ENCODE measurements at places on chromosomes 4 and X. TPM values are rescaled to one million over a fixed set of nuclear protein-coding genes. Genes with fewer than 3 reads are reported as not detected.
A peak's percentile ranks its signal among the peaks of the same experiment; 100 is the strongest.

Gene SNCA
- total RNA-seq = 8.7 TPM

Gene KDM6A
- total RNA-seq = 30.1 TPM

Gene MAGEC2
- total RNA-seq = not detected

Gene TMPRSS11F
- total RNA-seq = 0.46 TPM

Gene GABRE
- 46.1 TPM for total RNA-seq

Gene SLC49A3
- total RNA-seq = 2.6 TPM

Gene CXCL6
- total RNA-seq = 8.4 TPM

Gene ZNF711
- 2.2 TPM for total RNA-seq

Gene ZDHHC15
- total RNA-seq = 2.9 TPM

Gene PPP4R3C
- total RNA-seq = not detected

DNA sequence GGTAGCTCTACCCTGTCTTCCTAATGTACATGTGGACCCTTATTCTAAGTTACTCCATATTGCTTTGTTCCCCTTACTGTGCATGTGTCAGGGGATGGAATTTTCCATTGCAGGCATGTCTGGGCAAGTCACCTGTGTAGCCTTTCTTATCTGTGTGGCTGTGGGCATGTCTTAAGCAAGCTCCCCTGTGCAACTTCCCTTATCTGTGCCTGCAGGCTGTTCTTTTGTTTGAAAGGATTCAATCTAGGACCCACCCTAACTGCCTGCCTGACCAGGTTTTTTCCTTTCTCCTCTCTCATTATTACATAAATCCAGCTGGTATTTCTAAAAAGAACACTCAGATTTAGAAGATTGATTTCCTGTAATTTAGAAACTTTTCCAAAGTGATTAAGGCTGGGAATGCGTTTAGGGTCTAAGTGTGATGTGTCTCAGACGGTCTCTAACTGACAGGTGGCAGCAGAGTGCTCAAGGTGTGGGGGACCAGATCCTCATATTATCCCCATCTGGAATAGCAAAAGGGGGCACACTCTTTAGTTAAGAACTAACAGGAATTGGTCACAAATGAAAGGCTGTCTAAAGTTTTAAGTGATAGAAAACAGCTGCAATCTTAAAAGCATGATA lies 198.9 kb upstream of the PPP1R2C start:
- no peak for DNase-seq

- DNase-seq = no peak
Measured at GRCh38 chr4:78482281-78482680, 69.3 kb upstream of the ANXA3 start.

- no peak for DNase-seq
Measured at GRCh38 chrX:135327299-135327698, 18.0 kb downstream of the ETDC start.

- no peak for DNase-seq
Measured at GRCh38 chrX:49934148-49934547, 11.8 kb downstream of the CLCN5 start.

- DNase-seq = no peak
Measured at GRCh38 chr4:124640022-124640730, 72.4 kb downstream of the ANKRD50 start.

- no peak for DNase-seq
Measured at GRCh38 chrX:152907084-152907651, 9.3 kb downstream of the ZNF185 start.

- DNase-seq = no peak
Measured at GRCh38 chr4:124230268-124230667, 482.3 kb downstream of the ANKRD50 start.

DNA sequence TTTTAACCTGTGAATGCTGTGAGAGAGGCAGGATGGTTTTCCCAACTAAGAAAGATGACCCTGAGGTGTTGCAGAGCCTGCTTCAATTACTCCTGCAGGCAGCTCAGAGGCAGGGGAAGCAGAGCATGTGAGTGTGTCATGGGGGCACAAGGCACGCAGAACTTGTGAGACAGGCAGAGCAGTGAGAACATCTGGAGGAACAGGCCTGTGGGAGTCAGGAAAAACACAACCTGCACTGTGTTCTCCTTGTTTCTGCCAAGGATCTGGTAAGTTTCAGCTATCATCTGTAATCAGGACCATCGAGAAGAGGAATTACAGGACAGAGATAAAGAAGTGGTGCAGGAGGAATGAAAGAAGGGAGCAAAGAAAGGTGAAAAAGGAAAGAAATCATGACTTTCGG lies 741.8 kb upstream of the INTU start:
- no peak for DNase-seq

- DNase-seq = no peak
Measured at GRCh38 chrX:1673337-1673736, 58.5 kb downstream of the ASMT start.

- peak; percentile 40 for DNase-seq
Measured at GRCh38 chrX:136767104-136767941, 13.4 kb downstream of the ARHGEF6 start.

- DNase-seq = no peak
Measured at GRCh38 chr4:124206779-124207605, 505.5 kb downstream of the ANKRD50 start.

DNA sequence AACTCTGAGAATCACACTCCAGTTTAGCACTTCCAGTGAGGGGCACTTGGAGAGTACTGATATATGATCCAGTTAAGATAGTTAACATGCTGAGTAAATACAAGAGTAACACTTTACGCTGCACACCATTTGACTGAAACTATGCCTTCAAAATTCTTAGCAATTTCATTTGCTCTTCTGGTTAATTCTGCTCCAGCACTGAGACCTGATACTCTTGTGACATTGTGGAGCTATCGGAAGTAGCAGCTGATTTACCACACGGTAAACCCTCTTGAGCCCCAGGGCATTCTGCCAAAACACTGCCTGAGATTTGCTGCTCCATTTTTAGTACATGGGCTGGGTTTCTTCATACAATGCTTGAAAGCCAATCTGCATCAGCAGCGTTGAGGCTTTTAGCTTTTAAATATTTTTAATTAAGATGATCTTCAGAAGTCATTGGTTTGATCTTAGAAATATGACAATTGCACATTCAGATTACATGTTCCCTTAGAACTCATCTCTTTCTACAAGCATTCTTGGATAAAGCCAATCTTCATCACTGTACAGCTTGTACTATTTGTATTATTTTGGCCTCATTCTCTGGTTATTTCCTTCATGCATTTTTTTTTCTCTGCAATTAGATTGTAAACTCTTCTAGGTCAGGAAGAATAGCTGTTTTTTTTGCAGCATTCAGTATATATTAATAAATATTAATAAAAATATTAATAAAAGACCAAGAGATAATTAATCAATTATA lies 67.8 kb upstream of the ETNPPL start:
- DNase-seq = no peak

DNA sequence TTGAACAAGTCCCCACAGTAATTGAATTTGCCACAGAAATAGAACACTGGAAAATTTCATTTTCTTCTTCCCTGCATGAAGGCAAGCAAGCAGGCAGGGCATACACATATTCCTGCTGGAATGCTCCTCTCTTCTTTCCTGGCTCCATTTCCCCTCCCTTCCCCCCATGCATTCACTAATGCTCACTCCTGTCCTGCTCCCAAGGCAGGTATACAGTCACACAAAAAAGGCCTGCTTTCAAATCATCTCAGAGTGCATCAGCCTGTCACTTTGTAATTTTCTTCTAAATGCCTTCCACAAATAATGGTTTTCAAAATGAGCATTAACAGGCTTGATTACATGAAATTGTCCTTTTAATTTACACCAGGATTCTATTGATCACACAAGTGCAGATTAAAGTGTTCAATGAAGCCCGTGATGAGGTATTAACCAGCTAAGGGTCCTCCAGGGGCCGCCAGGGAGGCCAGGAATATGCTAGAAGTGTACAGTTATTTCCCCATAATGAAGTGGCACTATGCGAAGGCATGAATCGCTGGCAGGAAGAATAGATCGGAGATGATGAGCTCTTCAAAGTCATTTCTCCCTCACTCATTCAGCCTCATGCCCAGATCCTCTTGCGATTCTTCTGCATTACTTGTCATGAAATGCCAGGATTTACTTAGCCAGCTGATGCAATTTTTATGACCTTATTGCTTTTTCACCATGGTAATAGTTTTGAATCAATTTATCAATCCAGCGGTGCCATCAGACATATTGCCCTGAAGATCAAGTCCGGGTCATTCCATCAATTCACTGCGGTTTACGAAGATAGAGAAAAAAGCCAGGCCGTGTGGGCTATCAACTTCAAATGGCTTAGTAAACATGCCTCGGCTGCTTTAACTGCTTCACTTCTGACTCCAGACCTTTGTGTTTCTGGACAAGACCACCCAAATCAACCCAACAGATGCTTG lies 243.5 kb downstream of the GPAT3 start:
- no peak for DNase-seq

DNA sequence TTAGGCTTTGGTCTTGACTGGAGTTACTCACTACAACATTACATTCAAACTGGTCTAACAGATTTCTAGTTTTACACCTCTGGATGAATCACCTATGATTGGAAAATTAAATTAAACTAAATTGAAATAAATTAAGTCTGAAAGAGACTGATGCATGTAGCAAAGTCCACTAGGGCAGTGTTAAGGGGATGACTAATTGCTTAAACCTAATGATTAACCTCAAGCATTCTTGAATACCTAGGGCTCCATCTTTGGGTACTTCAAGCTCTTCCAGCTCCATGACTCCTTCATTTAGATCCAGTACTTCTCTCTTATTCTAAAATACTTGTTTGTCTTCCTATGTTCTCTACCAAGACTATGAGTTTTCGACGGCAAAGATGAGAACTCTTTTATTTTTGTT lies 86.8 kb downstream of the SH2D1A start:
- no peak for DNase-seq

DNA sequence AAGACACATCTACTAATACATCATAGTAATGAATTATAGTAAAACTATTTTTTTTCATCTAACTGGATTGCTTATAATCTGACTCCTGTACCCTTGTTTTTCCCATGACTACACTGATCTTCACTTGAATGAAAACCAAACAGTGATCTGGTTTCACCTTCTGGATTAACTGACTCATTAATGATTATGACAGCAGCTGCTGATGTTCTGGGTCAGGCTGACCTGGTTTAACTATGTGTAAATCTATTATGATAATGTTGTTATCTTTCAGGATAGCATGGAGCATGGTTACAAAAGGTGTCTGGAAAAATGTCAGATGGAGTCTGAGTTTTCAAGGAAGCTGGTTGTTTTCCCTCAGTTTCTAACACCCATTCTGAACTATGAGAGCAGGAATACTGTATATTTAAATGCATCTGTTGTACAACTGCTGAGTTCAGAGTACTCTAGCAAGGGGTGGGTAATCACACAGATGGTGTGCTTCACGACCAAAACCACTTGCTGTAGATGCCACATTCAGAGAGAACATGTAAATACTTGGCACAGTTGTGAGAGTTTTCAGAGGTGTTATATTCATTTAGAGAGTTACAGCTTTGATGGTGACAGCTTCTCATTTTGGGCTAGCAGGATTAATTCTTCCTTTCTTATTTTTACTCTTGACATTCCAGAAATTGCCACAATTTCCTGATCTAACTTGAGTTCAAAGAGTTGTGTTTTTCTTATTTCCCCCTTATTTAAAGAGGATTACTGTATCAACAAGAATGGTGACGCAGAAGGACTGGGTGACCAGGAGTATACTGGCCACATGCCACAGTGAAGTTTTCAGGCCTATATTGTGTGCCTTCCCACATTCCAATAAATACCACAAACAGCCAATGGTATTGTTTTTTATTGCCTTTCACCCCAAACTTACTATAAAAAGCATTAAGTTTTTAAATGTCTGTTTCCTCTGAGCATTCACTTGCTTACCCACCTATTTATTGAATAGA lies 249.7 kb upstream of the TET2 start:
- no peak for DNase-seq

DNA sequence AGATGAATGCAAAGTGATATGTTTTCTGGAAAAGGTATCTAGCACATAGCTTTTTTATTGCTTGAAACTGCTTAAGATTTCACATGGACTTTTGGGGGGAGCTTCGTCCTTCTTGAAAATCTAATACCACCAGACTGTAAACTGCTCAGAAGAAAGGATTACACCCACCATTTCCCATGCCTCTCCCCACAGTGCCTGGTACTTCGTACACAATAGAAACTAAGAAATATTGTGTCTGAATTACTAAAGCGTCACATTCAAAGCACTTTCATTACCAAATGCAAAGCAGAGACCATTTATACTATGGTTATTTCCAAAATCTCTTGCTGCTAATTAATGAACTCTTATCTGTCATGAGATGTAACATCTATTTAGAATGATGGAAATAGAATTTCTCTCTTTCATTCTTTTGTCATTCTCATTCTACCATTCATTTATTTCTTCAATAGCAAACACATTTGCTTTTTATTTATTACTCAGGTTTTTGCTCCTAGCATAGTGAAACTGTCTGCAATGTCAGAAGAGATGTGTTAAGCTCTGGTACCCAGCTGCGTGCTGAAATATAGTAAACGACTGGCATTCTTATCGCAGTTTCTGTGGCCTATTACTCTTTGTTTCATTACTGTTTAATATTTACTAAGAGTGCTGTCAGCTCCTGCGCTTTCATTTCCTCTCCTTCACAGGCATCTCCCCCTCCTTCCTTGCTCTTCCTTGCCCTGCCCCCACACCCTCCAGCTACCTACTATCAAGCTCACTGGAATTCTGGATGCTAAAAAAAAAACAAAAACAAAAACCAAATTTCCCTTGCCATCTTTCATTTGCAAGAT lies 51.4 kb upstream of the RAPGEF2 start:
- no peak for DNase-seq

DNA sequence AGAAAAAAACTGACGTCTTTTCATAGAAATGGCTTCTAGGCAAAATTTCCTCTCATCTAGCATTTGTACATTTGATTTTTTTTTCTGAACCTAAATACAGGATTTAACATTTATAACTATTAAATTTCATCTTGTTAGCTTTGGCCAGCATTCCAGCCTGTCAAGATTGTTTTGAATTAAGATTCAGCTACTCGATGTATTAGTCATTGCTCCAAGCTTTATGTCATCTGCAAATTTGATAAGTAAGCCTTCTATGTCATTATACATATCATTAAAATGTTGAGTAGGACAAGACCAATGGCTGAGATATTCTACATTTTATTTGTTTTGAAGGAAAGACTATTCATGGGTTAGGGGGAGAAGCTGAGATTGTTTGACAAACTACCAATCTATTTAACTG lies 46.7 kb downstream of the DDX53 start:
- no peak for DNase-seq

GRCh38 chr4:76504613-76505465 lies 69.8 kb downstream of the SHROOM3 start:
- peak; percentile 28 for DNase-seq

GRCh38 chrX:116873671-116874070 lies 410.9 kb upstream of the CT83 start:
- DNase-seq = no peak

DNA sequence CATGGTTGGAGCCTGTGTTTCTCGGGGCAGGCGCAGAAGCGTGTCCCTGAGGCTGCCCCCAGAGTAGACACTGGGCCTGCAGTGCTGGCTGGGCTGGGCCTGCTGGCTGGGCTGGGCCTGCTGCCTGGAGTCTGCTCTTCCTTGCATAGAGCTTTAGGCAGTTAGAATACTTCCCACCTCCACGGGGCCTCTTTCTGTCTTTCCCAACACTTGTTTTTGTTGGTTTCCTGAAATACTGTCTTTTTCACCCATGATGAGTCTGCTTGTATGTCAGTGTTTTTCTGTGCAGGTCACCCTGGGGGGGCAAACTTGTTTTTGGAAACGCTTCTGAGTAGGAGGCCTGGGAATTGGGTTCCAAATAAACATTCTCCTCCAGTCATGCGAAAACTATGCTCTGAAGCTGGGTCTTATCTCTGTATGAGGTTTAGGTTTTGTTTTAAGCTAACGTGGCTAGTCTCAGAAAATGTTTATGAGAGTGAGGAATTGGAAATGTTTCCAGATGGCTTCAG lies 32.2 kb downstream of the TRMT44 start:
- DNase-seq = no peak

Data from prostate gland (tissue), 2 donors.